Activated T-cell treated with anti-CD3 and anti-CD28 coated beads, Interleukin-2, amount 50 U/mL, for 48 hours (primary cell): ENCODE measurements at places on chromosomes 13 and 19.

DNA sequence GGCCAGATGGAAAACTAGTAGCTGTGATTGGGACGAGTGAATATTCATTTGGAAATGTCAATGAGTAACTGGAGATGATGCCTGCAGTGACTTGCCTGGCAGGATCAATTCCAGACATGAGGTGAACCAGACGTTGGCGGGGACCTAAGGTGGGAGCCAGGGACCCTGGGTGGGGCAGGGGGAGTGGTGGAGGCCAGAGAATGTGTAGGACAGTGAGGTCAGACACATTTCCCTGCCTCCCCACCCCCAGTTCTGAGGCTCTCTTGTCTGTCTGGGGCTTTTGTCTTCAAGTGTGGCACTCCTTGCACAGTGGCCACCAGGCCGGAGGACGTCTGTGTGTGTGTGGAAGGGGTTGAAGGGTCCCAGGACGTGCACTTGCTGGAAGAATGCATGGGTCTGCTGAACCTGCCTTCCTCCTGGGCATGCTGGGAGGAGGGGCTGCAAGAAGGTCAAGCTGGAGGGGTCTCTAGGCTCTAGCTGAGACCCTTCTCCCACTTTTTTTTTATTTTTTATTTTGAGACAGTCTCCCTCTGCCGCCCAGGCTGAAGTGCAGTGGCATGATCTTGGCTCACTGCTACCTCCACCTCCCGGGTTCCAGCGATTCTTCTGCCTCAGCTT lies 51.6 kb downstream of the CHST8 start:
- no peak for DNase-seq

DNA sequence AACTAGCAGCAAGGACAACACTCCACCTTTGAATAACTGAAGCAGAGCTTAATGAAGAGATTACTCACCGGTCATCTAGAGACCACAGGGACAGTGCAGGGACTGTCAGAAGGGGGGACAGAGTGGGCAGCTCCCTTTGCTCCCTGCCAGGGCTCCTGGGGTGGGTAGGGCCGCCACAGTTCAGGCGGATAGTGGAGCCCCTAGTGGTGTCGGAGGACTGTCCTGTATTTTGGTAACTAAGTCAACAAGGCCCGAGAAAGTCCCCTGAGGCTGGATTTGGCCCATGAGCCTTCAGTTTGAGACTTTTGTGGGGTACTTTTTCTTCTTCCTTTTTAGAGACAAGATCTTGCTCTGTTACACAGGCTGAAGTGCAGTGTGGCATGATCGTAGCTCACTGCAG lies 44.6 kb downstream of the GJA3 start:
- DNase-seq = no peak

DNA sequence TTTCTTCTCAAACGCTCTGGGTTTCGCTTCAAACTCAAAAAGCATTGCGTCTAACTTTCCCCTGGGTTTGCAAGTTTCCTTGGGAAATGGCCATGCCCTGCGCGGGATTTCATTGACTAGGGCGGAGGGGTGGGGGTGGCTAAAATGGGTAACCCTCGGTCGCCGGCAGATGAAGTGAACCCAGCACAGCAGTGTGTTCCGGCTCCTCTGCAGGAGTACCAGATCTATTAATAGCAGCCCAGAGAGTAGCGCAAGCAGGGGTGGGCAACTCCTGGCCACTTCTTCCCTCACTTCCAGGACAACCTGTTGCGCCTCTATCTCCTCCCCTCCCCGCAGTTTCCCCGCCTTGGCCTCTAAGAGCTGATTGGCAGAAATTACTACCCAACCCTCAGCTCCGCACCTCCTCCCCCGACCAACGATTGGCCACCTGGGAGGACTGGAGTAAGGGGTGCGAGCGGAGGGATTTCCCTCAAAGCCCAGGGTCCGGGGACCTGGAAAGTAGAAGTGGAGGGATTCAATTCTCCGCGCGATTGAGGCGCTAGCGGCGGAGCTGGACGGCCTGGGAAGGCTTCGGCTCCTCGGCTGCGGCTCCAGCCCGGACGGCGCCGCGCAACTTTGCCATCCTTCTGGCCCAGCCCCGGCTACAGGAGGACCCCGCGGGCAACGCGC lies at the start of gene FREM2:
Gene FREM2 (plus strand): TSS at position 501 of the 669 bp plus-strand sequence. CDS start 268 bp downstream, outside the sequence.
- no peak for DNase-seq

- no peak for DNase-seq
Observed at GRCh38 chr19:46125447-46125846, 959 bp upstream of the IGFL3 start.

DNA sequence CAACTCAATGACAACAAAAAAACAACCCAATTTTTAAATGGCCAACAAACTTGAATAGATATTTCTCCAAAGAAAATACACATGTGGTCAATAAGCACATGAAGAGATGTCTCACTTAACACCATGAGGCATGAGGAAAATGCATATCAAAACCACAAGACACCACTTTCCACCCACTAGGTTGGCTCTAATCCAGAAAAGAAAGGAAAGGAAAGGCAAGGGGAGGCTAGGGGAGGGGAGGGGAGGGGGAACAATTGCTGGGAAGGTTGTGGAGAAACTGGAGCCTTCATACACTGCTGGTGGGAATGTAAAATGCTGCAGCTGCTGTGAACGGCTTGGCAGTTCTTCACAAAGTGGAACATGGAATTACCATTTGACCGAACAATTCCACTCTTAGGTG lies 854.3 kb downstream of the UQCRFS1 start:
- DNase-seq = no peak

DNA sequence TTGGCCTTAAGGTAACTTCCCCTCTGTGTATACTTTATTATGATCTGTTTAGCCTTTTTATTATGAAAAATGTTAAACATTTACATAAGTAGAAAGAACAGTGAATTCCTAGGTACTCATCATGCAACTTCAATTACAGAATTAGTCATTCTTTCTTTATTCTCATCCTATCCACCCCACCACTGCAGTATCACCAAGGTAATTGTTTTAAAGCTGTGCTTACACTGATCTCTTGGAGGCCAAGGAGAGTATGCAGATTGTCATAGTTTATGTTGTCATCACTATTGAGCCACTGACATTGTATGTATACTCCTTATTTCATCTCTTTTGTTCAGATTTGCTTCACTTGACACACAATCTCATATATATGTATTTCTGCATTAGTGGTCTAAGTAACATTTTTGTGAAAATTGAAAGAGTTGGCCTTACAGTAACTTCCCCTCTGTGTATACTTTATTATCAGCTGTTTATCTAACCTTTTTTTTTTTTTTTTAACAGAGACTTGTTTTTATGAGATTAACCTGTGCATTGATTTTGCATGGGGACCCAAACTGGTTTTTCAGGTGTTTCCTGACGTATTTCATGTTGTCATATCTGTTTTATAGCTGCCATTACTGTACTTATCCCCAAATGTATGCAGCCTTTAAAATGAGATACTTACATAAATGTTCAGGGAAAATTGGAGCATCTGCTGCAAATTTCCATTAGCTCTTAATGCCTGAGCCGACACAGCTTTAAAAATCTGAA lies 4.5 kb downstream of the ZNF507 start:
- DNase-seq = no peak

DNA sequence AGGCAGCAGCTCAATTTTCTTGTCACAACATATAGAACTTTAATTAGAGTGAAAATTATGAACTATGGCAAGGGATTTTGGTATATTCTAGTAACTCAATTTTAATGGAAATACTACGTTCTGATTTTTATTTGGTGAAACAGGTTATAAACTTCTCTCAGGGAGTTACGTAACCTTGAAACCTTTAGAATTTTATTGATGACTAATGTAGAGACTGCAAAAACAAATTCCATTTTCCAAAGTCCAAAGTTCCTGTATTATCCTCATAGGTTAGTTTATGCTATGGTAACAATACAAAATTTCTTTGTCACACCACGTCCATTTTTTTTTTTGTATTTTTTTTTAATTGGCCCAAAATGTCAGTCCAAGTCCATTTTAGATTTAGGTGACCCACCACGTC lies 185.7 kb downstream of the KLF5 start:
- no peak for DNase-seq

- no peak for DNase-seq
Observed at GRCh38 chr19:31519256-31519655, 170.0 kb upstream of the TSHZ3 start.

DNA sequence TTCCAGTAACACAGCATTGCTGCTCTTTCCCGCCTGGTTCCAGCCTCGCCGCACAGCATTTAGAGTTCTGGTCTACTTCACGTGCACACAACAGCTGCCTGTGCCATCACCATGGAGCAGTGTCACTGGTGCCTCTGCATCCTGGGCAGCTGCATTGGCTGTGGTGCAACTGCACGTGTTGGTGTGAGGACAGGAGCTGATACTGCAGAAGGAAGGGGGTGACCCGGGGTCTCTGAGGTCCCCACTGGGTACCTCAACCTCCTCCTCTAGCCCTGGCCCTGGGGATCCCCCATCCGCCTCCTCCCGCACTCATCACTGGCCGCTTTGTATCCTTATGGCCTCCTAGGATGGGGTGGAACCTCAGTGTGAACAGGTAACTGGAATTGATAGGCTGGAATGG lies 112.5 kb downstream of the SOX1 start:
- no peak for DNase-seq

DNA sequence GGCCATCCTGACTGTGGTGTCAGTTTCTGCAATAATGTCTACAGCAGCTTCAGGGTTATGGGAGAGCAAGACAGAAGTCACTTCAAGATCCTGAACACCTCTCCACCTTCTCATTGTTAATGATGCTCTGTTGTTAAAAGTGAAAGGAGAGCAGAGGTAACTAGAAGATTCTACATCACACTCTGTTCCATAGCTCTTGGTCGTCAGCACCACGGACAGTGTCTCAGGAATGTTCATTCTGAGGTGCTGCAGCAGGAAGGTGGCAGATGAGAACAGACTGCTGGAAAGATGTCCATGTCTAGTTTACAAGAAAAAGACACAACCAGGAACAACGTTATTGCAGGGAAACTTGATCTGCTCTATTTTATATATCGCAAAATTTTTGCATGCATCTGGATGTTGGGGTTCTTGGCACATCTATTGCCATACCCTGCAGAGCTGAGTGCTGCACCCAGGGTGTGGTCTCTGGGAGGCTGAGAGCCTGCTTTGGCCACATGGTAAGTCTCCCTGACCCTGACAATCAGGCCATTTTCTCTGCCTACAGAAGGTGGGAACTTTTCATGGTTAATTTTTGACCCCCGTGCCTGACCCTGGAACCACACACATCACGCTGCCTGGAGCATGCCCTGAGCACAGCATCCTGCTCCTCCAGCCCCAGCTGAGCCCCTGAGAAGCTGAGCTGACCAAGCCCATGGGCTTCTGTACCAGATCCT lies 12.7 kb downstream of the CEACAM21 start:
- DNase-seq = no peak

- DNase-seq = no peak
Observed at GRCh38 chr19:42053037-42053935, 16.7 kb downstream of the GRIK5 start.

- DNase-seq = no peak
Observed at GRCh38 chr13:50608370-50608769, 235.1 kb downstream of the DLEU7 start.

GRCh38 chr19:52070496-52070895 lies 21.9 kb upstream of the ZNF432 start:
- DNase-seq = no peak

GRCh38 chr19:8261347-8261746 lies 46.8 kb downstream of the CD320 start:
- DNase-seq = no peak

- no peak for DNase-seq
Observed at GRCh38 chr13:41059456-41060081, 1.7 kb upstream of the WBP4 start.

GRCh38 chr19:3148503-3148902 lies 12.7 kb downstream of the GNA15 start:
- no peak for DNase-seq

- no peak for DNase-seq
Observed at GRCh38 chr13:33228648-33229445, 56.7 kb downstream of the STARD13 start.

DNA sequence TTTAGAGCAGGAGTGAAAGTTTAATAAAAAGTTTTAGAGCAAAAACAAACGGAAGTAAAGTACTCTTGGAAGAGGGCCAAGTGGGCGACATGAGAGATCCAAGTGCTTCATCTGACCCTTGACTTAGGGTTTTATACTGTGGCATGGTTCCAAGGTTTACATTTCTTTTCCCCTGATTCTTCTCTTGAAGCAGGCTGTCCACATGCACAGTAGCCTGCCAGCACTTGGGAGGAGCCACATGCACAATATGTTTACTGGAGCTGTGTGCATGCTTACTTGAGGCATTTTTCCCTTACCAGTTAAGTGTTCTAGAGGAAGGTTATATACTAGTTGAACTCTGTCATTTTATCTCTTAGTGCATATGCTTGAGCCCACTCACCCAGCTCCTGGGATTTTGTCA lies 295.6 kb downstream of the TBC1D4 start:
- no peak for DNase-seq

- DNase-seq = no peak
Observed at GRCh38 chr13:20428666-20429644, 96.7 kb downstream of the CRYL1 start.

- no peak for DNase-seq
Observed at GRCh38 chr13:91302111-91302510, 45.4 kb upstream of the MIR17HG start.

- no peak for DNase-seq
Observed at GRCh38 chr19:31515931-31516330, 166.7 kb upstream of the TSHZ3 start.

DNA sequence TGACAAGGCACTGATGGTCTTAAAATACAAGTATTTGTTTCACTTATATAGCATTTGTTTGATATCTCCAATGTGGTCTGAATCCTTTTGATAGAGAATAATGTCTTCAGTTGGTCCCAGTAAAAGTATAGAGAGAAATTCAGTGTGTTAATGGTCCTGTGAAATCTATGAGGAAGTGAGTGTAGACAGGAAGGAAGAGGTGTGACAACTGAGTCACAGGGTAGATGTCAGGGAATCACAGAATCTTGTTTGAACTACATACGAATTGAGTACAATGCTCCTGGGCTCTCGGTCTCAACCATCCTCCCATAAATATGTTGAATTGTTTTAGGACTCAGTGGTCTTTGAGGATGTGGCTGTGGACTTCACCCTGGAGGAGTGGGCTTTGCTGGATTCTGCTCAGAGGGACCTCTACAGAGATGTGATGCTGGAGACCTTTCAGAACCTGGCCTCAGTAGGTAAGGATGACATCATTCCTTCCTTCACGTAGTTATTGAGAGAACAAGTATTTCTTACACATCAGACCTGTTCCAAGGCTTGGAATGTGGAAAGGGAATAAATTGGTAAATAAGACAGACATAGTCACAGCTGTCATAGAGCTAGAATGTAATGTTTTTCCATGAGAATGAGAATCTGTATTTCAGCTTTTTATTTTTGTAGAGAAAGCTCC lies 9.1 kb downstream of the ZNF555 start:
- DNase-seq = no peak
